Left ventricle myocardium superior (tissue), 1 donor: ENCODE measurements at places on chromosomes 7 and 10.

- DNase-seq: no peak
These were observed 1.6 kb downstream of the C10orf143 start for GRCh38 chr10:130108934-130109604.

- DNase-seq: no peak
These were observed 66.8 kb upstream of the EXOC4 start for GRCh38 chr7:133186060-133186459.

GRCh38 chr7:142529591-142529990 is 219.7 kb upstream of the PRSS1 start:
- no peak for DNase-seq

- DNase-seq: peak; percentile 90
These were observed 144.5 kb downstream of the NEURL1 start for GRCh38 chr10:103637927-103638557.

DNA sequence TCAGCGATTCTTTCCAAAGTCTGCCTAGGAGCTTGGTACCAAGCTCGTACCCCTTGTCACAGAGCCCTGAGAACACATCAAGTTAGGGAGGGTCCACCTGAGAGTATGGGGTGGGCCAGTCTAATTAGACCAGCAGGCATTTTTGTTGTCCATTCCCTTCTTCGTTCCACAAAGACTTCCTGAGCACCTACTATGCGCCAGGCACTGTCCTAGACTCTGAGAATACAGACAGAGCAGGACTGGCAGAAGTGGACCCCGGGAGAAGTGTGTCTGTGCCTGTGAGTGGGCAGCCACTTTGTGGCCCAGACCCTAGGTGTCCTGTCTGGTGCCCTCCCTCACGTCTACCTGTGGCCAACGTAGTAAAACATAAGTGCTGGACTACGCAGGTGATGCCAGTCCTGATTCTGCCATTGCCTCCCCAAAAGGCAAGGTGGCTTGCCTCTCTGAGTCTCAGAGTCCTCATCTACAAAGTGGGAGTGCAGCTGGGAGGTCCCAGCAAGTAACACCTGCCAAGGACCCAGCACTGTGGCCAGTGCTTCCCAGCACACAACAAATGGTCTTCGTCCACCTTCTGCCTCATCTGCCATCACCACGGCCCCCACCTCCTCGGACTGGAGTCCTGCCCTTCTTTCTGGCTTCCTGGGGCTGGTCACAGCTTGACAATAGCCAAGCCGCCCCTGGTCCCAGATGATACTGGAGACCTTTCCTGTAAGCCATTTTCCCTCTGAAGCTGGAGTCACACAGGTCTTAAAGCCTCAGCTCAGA is 54.3 kb upstream of the DUSP5 start:
- DNase-seq: no peak

DNA sequence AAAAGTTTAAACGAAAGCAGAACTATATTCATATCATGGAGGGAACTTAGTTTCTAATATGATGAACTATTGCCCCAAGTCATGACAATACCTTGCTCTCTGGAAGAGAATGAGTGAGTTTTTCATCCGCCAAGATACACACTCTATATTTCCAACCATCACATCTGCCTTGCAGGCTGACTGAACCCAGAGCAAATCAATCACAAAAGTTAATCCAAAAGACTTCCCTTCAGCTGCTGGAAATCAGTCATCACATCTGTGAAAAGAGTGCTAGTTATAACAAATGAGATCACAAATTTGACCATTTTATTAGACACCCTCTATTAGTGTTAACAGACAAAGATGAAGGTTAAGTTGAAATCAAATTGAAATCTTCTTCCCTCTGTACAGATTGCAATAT is 261.7 kb upstream of the PRKCQ start:
- DNase-seq: no peak
